ENCODE measurements at places on chromosomes 7 and 10. TPM values are rescaled to one million over a fixed set of nuclear protein-coding genes. Genes with fewer than 3 reads are reported as not detected.

The OPALIN gene
- total RNA-seq, result not detected

- DNase-seq, result no peak
These were observed 76.0 kb downstream of the GPR141 start for GRCh38 chr7:37759526-37759925.

DNA sequence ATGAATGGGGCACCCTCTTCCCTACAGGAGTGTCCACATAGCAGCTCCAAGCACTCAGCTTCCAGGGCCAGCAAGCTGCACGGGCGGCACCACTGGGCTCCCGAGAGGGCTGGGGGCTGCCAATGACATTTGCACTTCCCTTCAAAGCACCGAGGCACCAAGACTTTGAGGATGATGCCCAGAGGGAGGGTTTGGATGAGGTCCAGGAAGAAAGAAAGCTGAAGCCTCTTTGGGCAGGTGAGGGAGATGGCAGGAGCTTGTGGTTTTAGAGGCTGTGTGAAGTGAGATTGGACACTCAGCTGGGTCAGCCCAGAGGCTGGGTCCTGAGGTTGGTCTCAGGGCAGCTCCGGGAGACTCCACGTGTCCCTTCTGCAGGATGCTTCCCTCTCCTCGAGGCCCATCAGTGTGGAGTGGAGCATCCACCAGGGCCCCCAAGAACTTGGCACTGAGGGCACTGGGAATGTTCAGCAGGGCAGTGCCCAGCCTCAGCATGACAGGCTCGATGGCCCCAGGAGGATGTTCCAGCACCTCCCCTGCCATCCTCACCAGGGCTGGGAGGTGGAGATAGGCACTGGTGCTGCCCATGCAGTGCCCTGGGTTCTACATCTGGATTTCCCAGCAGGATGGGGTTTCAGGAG is 54.9 kb upstream of the IGFBP3 start:
- no peak for DNase-seq

- no peak for DNase-seq
These were observed 1.9 kb downstream of the SLC29A4 start for GRCh38 chr7:5284304-5285281.

Measured in pulmonary artery endothelial cell (primary cell).